ENCODE measurements at places on chromosomes 3 and 15.
A peak's percentile ranks its signal among the peaks of the same experiment; 100 is the strongest.

GRCh38 chr15:34943711-34944110 lies 25.8 kb downstream of the AQR start:
- DNase-seq = no peak

GRCh38 chr3:137724240-137724639 lies 39.9 kb upstream of the SOX14 start:
- no peak for DNase-seq

DNA sequence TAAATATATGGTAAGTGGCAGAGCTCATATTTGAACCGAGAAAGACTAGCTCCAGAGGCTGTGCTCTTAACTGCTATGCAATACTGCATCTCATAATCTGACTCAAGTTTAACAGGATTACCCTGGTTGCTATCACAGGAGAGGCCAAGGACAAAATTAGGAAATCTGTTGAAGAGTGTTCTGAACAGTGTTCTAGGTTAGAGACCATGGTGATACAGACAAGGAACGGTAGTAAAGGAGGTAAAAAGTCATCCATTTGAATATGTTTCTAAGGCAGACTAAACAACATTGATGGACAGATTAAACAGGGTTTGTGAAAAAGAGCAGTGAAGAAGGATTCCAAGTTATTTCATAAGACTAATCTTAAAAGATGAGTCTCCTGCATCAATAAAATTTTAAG lies 22.1 kb downstream of the PLOD2 start:
- no peak for DNase-seq

GRCh38 chr15:72751751-72752455 lies 31.7 kb downstream of the ADPGK start:
- DNase-seq = no peak

GRCh38 chr3:54264050-54264449 lies 141.7 kb downstream of the CACNA2D3 start:
- no peak for DNase-seq

GRCh38 chr3:125220183-125220582 lies 7.6 kb upstream of the SLC12A8 start:
- no peak for DNase-seq

- DNase-seq = no peak
These were observed 36.9 kb downstream of the ITPR1 start for GRCh38 chr3:4529876-4530588.

DNA sequence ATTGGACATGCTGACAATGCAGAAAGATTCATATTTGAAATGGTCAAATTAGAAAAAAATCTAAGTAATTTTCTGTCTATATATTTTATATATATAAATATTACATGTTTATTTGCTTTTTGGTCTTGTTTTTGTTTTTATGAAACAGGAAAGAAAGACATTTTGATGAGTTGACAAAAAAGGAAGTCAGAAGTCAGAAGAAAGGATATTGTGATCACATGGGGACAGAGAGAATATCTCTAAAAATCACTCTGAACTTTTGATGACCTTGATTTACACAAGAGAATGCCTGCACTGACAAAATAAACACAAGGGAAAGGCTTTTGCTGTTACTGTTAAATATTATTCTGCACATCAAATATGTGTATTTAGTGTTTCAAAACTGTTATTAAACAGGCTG lies 811.2 kb downstream of the SI start:
- DNase-seq = no peak

DNA sequence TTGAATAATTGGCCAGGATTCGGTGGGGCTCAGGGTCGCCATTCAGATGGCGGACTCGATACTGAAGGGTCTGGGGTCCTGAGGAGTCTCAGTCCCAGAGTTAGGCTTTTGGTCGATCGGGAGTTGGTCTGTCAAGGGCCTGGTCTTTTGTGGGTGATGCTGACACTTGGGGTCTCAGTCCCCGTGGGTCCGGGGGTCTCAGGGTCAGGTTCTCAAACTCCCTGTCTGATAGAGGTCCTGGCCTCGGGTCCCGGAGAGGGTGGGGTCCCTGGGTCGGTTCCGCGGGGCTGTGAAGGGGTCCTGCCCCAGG lies 467 bp downstream of the NCKIPSD start:
- no peak for DNase-seq

GRCh38 chr15:37900326-37901221 lies 33.9 kb upstream of the TMCO5A start:
- DNase-seq = no peak

GRCh38 chr15:64836023-64836536 lies 5.6 kb upstream of the PLEKHO2 start:
- no peak for DNase-seq

DNA sequence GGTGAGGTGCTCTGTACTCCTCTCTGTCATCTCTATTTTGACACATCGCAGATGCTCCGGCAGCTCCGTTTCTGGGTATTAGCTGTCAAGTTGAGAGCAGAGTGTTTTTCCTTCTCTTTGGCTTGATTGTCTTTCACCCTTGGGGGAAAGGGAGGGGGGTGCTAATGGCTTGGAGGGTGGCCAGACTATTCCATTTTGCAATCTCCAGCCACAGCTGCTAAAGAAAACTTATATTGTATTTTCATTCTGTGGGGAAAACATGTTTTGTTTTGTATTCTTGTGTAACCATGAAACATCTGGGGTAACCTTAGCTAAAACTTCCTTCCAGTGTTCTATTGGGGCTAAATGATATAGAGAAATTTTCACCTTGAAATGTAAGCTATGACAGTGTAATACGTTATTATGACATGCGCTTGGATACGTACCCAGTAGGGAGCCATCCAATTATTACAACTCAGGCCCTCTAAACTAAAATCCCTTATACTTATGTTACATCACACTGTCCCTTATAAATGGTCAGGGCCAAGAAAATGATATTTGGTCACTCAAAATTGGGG lies 14.0 kb upstream of the LARP6 start:
- DNase-seq = no peak

- no peak for DNase-seq
These were observed 6.0 kb downstream of the SSR3 start for GRCh38 chr3:156548902-156549301.

DNA sequence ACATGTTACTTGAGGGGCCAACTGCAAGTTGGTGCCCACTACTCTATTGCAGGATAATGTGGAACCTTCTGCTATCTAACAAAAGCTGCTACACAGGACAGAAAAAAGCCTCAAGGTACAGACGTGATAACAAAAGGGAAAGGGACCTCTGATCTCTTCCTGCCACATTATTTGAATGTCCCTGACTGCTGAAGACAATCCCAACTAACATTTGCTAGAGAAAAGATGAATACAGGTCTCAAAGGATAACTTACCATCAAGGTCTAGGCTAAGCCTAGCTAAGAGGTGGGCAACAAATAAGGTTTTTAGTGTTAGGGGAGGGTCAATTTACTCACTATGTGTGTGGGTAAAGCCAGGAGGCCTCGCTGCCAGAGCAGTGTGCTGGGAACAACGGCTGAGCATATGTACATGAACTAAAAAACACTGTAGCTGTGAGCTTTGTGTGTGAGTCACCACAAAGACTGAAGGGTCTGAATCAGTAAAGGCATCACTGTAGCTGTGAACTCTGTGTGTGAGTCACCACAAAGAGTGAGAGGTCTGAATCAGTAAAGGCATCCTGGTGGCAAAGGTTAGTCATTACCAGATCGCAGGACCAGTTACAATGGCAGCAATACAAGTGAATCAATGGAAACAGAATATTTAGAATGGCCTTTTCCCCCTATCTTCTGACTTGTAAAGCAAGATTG lies 111.7 kb downstream of the LMLN start:
- DNase-seq = peak; percentile 9

- no peak for DNase-seq
These were observed 59.1 kb downstream of the CORO2B start for GRCh38 chr15:68637767-68638404.

- no peak for DNase-seq
These were observed 3.9 kb upstream of the DNASE1L3 start for GRCh38 chr3:58214484-58215316.

DNA sequence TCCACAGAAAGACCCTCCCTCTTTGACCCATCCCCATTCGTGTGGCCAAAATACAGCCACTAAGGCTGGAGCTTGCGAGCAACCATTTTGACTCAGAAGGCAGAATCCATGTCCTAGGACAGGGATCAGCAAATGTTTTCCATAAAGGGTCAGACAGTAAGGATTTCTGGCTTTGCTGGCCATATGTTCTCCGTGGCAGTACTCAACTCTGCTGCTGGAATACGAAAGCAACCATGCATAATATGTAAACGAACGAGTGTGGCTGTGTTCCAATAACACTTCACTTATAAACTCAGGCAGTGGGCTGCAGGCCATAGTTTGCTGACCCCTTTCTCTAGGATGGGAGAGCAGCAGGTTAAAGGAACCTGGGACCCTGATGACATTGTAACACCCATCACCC lies 77.6 kb upstream of the WNT5A start:
- no peak for DNase-seq

DNA sequence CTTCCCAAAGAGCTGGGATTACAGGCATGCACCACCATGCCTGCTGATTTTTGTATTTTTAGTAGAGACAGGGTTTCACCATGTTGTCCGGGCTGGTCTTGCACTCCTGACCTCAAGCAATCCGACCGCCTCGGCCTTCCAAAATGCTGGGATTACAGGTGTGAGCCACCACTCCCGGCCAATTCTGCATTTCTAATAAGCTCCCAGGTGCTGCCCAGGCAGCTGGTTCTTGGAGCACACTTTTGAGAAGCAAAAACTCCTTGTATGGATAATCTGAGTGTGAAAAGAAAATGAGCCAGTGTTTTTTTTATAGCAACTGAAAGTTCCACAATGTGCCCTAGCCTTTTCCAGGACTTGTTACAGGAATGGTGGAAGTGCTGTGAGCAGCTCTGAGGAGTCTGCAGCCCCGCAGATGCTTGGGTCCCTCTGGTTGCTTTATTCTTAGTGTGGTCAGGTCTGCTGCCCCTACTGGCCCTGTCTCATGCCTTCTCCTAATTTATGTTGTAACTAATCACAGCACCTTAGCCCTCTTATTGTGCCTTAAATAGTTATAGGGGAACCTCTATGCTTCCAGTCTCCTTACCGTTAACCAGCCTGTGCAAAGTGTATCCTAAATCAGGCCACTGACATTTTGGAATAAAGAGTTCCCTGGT lies 13.5 kb upstream of the KCNAB1 start:
- no peak for DNase-seq

- no peak for DNase-seq
These were observed 10.3 kb downstream of the HRH1 start for GRCh38 chr3:11164607-11165006.

- no peak for DNase-seq
These were observed 483.8 kb downstream of the TUSC7 start for GRCh38 chr3:117193390-117193789.

DNA sequence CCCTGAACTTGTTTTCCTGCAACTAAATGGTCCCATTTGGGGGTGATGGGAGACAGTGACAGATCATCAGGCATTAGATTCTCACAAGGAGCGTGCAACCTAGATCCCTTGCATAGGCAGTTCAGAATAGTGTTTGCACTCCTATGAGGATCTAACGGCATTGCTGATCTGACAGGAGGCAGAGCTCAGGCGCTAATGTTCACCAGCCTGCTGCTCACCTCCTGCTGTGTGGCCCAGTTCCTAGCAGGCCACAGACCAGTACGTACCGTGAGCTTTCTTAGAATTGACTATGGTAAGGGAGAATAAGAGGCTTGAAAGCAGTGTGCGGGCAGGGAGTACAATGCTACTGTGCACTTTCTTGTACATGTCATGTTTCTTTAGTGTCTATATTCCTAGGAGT lies 17.6 kb upstream of the PLA2G4E start:
- no peak for DNase-seq

DNA sequence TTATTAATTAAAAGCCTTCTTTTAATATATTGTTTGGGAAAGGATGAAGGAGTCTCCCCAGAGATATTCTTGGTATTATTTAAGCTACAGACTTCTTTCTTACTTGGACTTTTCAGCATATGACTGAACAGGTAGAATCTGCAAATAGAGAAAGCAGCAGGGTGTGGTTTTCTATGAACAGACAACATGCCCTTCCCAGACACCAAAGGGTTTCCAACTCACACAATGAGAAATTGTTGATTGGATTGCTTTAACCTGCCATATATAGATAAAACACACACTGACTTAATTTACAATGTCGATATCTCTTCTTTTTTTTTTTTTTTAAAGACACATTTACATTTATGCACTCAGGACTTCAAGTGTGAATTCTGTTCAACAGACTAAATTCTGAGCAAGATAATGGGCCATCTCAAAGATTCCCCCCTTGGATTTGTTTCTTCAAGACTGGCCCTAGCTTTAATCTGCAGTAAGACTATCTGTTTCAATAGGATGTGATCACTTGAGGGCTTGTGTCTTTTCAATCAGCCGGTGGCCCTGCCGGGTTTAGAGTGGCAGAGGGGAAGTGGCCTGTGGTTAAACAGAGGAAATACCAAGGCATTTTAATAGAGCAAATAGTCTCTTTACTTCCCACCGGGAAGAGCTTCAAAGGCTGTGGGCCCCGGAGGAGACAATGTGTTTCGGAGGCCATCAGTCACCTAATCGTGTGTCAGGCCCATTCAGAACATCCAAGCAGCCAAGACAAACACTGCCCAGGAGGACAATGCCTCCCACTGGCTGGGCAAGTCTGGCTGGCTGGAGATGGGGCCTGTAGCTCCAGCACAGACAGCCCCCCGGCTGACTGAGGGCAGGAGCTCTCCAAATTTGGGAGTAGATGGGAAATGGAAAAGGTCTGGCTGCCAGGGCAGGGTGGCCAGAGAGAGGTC lies 6.1 kb downstream of the IL17RD start:
- no peak for DNase-seq

GRCh38 chr3:49133226-49133951 lies 539 bp upstream of the LAMB2 start:
- DNase-seq = no peak

DNA sequence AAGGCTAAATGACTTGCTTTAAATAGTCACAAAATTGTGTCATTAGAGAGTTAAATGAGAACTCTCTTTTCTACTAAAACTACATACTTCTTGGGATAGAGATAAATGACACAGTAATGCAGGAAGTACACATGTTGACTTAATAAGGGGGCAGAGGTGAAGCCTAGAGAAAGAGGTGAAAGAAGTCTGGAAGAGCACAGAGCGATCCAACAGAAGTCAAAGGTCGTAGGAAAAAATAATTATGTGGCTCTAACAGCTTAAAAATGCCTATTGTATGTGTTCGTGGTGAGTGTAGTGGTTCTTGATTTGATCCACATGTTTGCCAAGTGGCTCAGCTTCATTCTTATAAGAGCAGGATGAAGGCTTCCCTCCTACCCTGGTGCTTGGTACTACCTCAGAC lies 61.7 kb downstream of the TMEM212 start:
- DNase-seq = no peak

- no peak for DNase-seq
These were observed 534 bp upstream of the UBE2E1 start for GRCh38 chr3:23805210-23805632.

DNA sequence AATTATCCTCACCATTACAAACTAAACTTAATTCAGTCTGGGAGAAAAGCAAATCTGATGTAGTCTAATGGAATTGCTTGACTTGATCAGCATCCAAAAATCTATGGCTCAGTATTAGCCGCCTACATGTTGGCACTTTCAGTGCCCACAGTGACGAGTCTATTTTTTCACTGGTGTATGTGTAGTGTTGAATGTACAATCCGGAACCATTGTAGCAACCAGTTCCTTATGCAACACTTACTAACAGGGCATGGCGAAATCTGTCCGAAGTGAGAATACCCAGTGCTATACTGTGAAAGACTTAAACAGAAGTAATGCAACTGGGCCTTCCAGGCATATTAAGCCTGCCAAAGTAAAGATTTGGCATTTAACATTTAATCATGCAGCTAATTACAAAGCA lies 18.6 kb downstream of the LRRN1 start:
- no peak for DNase-seq

Data from stimulated activated CD4-positive, alpha-beta T cell treated with anti-CD3 and anti-CD28 coated beads, Interleukin-1b, Interleukin-23, amount 100 ng/mL, for 1 hour (primary cell).